Colonic mucosa (tissue), 4 donors: ENCODE measurements at places on chromosomes 11 and 22. TPM values are rescaled to one million over a fixed set of nuclear protein-coding genes. Genes with fewer than 3 reads are reported as not detected.

GRCh38 chr11:69664901-69665300 is 10.3 kb downstream of the LTO1 start:
- no peaks in the 10 kb centered on the region for H3K4me1 ChIP-seq
- no peak for DNase-seq
- H3K36me3 ChIP-seq: no peaks in the 10 kb centered on the region
- no peak overlapping the region for H3K27ac ChIP-seq
- H3K27me3 ChIP-seq: no peaks in the 10 kb centered on the region

- no peak overlapping the region for H3K27ac ChIP-seq
- H3K4me1 ChIP-seq: no peaks in the 10 kb centered on the region
- DNase-seq: no peak
- H3K4me3 ChIP-seq: no peak overlapping the region
- H3K36me3 ChIP-seq: no peaks in the 10 kb centered on the region
These were observed 34.5 kb downstream of the WT1 start for GRCh38 chr11:32400670-32401369.

- peak; percentile 78 for DNase-seq
- peak overlapping the region; percentile 75 for H3K4me3 ChIP-seq
- peak overlapping the region; percentile 82 for H3K27ac ChIP-seq
- H3K27me3 ChIP-seq: no peaks in the 10 kb centered on the region
These were observed 25.6 kb upstream of the SUSD2 start for GRCh38 chr22:24155627-24156140.

- no peak overlapping the region for H3K4me3 ChIP-seq
- DNase-seq: no peak
- no peaks in the 10 kb centered on the region for H3K4me1 ChIP-seq
- no peaks in the 10 kb centered on the region for H3K36me3 ChIP-seq
- no peaks in the 10 kb centered on the region for H3K27me3 ChIP-seq
These were observed 437.3 kb upstream of the CADM1 start for GRCh38 chr11:115941481-115941993.

GRCh38 chr11:134689886-134690285 is 277.8 kb upstream of the B3GAT1 start:
- H3K4me1 ChIP-seq: no peaks in the 10 kb centered on the region
- no peak overlapping the region for H3K4me3 ChIP-seq
- H3K36me3 ChIP-seq: no peaks in the 10 kb centered on the region
- H3K27me3 ChIP-seq: no peaks in the 10 kb centered on the region
- DNase-seq: no peak
- H3K27ac ChIP-seq: no peak overlapping the region

GRCh38 chr22:23200898-23201297 is 20.6 kb downstream of the BCR start:
- no peaks in the 10 kb centered on the region for H3K36me3 ChIP-seq
- H3K4me1 ChIP-seq: no peaks in the 10 kb centered on the region
- no peak overlapping the region for H3K27ac ChIP-seq
- H3K4me3 ChIP-seq: no peak overlapping the region
- DNase-seq: no peak
- H3K27me3 ChIP-seq: no peaks in the 10 kb centered on the region

The RABL2B gene
- total RNA-seq: 14.3 TPM

The MRGPRX4 gene
- not detected for total RNA-seq

The SERPING1 gene
- 57.5 TPM for total RNA-seq

The TEX54 gene
- not detected for total RNA-seq

The APOA4 gene
- total RNA-seq: not detected
